ENCODE measurements at places on chromosomes 3 and 15.

DNA sequence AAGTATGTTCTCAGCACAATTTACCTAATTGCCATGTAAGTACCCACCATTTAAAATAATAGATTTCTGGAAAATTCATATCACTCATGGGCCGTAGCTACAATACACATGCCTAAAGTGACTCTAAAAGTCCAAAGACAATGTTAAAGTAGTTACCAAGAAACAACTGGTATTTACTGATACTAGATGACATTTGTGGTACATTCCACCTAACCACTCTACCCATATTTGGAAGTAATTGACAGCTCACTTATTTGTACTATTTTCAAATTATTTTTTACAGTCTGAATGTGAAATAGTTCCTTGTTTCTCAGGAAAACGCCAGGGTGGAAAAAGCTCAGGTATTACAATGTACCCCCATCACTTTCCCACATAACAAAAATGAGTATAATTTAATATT is 573.0 kb downstream of the MECOM start:
- DNase-seq: no peak

DNA sequence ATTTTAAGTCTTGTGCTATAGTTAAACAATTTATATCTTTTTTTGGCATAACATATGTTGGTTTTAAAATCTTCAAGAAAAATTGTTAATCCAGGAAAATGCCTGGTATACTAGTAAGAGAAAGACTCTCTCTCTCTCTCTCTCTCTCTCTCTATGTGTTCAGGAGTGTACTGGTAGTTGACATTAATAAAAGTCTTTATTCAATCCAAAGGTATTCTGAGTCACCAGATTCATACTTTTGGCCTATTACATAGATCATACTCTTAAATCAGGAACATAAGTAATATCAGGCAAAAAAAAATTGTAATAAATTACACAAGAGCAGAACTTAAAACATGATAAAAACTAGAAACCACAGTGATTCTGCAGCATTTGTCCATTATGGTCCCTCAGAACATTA is 70.2 kb downstream of the TFG start:
- no peak for DNase-seq

DNA sequence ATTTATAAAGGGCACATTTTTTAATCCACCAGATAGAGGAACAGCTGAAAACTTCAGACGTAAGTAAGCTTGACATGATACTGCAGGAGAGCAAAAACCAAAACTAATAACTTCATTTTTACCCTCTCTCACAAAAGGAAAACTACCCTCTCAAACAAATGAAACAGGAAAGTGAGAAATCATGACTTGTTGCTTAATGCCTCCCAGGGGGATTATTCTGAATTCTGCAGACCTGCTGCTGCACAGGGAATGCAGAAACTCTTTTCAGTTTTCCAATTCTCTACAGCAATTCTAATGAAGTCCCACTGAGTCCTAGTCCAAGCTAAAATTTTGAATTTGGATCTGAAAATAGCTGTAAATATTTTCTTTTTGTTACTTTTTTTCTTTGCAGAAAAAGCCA is 637.1 kb upstream of the CCDC54 start:
- no peak for DNase-seq

GRCh38 chr15:72515591-72516389 is 41.7 kb downstream of the ARIH1 start:
- no peak for DNase-seq

DNA sequence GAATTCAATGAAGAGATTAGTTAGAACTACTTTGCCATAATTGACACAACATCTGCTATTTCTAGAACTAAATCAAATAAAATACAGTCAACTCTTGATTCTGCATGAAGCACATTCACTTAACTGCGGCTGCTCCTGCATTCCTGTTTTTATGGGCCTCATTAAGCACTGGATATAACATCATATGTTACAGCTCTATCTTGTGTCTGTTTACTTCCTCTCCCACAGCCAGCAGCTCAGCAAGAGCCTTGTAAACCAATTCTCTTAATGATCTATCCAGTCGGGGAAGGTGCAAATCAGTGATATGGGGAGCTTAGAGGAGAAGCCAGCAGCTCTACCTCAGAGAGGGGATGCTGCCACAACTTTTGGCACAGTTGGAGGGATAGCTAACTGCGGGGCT is 329.2 kb downstream of the ARRDC4 start:
- DNase-seq: no peak

- DNase-seq: no peak
Measured at GRCh38 chr3:36302626-36303025, 77.7 kb upstream of the STAC start.

DNA sequence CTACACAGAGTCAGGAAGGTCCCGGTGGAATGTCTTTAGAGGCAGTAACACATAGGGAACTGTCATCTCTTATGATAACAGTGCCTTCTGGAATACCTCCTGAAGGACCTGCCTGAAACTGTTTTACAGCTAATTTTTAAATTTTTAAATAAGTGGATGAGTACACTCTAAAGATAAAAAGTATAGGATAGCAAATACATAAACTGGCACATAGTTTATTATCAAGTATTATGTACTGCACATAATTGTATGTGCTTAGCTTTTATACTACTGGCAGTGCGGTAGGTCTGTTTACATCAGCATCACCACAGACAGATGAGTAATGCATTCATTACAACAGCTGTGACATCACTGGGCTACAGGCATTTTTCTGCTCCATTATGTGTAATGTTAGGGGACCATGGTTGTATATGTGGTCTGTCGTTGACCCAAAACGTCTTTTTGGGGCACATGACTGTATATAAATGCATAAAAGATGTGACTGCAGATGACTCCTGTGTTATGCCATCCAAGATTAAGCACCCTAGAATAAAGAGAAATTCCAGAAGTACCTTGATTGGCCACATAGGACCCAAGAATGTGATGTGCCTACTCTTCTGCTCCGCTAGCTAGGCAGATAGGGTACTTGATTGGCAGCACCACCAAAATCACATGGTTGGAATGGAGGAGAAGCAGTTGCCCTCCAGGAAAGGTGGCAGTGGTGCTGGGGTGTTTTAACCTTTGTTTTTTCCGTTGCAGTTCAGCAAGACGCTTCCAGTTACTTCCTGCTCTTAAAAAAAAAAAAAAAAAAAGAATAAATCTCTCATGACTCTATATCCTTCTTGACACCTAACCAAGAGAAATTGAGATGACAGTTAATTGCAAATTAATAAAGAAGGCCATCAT is 3.3 kb downstream of the VPS8 start:
- no peak for DNase-seq

DNA sequence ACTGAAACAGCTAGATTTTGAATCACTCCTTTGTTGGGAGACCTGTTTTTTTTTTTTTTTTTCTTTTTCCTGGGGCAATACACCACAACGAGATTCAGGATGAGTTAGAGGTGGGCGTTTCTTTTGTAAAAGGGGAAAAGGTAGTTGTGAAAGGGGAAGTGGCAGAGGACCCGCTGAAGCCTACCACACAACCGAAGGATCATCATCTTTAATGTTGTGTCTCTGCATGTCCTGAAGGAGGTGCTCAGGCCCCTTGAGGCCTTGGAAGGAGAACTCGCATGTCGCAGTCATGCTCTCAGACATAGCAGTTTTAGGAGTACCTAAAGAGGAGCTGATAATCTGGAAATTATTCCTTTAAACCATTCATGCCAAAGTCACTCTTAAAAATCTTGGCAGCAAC is 137.9 kb upstream of the LRIG1 start:
- no peak for DNase-seq

DNA sequence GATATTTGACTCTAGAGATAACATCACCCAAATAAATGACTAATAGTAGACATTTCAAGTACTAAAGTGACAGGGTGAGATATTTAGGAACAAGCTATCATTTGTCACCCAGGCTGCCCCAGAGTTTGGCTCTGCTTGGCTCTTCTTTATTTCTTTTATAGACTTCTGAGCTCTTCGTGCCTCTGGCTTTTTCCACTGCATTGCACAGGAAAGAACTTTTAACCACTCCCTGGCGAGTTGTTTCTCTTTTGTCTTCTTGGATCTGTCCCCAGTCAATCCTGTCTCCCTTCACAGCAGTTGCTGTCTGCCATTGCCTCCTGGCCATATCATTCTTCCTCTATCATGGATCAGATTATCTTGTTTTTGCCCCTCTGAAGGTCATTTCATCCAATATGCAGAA is 339.2 kb upstream of the DCBLD2 start:
- DNase-seq: no peak

DNA sequence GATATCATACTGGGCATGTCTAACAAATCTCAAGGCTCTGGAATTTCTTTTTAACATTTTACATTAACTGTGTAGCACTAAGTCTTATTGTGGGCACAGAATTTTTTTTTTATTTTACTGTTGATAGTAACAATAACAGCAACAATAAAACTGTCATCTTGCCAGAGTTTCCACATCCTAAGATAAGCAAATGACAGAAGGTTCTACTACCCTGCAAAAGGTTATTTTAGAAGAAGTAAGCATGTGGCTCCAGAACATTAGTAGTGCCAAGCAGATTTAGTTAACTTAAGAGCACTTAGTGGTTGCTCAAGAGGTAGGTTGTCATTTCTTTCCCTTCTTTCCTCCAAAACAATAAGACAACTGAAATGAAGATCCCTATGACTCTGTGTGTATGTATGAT is 743.0 kb upstream of the CBLB start:
- no peak for DNase-seq

DNA sequence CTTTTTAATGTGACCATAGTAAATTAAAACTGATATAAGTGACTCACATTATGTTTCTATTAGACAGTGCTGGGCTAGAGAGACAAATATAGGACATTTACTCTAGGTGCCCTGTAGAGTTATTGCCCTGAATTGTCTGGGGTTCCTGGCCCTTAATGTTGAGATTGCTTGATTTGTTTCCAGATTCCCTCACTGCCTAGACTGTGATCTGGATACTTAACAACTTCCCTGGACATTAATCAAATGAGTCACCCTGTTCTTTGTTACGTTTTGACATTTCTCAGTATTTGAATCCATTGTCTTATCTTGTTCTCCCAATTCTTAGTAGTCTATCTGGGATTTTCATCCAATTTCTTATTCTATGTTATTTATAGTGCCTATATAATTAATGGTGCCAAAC is 65.8 kb downstream of the DTWD1 start:
- no peak for DNase-seq

- no peak for DNase-seq
Measured at GRCh38 chr3:178808748-178809147, 262.9 kb downstream of the ZMAT3 start.

DNA sequence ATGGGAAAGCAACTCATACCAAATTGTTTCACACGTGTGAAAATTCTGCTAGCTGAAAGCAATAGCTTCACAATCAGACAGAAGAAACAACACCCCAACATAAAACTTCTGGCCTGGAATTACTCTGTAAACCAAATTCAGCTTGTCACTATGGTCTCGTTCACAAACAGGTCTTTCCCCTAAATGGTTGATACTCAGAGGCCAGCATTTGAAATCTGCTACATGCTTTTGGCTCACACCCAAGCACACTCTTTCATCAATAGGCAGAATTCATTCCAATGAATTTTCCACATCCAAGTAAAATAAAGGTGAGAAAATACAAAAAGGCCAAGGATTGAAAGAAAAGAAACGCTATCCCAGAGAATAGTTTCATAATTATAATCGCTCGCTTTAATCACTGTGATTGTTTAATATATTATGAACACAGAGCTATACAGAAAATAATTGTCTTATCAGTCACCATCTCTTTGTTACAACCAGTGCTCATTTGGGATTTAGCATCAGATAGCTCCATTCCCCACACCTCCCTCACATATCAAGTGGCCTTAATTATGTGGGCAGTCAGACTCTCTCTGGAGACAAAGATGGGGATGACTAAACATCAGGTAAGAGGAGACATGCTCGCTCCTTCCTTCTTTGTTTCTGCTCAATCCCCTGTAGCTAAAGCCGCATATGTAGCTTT is 503.8 kb upstream of the ARRDC4 start:
- no peak for DNase-seq

DNA sequence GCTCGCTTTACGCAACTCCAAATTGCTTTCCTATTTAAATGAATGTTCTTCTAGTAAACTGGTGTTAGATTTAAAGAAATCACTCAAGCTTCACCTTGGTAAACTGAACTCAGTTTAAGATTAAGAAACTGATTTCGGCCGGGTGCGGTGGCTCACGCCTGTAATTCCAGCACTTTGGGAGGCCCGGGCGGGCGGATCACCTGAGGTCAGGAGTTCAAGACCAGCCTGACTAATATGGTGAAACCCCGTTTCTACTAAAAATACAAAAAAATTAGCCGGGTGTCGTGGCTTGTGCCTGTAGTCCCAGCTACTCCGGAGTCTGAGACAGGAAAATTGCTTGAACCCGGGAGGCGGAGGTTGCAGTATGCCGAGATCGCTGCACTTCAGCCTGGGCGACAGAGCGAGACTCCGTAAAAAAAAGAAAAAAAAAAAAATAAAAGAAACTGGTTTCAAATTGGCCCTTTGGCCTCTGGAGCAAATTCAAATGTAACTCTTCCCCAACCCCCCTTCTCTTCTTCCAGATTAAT is 1.7 kb downstream of the SKIL start:
- DNase-seq: no peak

- DNase-seq: no peak
Measured at GRCh38 chr15:67660446-67660845, 117.9 kb downstream of the MAP2K5 start.

DNA sequence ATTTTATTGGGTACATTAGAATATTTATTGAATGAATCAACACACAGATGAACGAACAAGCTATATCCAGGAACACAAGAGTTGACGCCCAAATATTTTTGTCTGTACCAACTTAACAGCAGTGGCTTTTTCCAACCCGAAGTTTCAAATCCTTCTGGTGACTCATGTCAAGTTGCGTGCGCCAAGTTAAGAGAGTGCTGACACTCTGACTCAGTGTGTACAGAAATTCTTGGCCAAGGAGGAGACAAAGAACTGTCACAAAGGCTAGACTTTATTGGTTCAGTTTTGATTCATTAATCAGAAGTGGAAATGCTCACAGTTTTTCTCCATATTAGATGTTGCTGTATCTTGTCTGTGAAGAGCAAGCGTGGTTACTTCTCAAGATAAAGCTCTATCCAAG is 59.6 kb upstream of the TSC22D2 start:
- DNase-seq: peak; percentile 14

- no peak for DNase-seq
Measured at GRCh38 chr3:37751967-37752648, 109.6 kb upstream of the CTDSPL start.

DNA sequence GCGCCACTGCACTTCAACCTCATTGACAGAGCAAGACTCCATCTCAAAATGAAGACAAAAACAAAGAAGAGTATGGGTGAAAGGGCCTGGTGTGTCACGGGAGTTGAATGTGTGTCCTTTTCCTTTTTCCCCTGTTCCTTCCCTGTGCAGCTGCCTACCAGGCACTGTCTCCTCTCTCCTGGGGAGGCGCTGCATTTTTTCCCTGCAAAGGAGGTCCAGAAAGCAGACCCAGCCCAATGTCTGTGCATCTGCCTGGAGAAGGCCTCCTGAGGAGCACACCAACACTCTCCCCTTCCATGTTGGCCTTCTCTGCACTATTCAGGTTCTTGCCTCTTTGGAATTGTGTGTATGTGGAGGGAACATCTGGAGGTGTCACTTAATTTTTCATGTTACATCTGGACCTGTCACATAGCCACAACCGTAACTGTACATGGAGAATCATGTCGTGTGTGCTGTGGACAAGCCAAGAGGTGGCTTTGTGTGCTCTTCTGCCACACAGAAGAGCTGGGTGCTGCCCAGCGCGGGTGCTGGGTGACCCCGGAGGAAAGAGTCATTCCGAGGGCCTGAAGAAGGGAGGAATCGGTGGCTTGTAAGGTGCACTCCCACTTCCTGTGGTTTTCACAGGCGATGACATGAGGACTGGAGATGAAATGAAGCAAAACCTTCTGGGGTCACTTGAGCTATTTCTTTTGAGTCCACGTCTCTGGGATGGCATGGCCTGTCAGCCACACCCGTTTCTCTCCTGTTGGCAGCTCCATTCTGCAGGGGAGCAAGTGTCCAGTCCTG is 46.5 kb upstream of the CGNL1 start:
- DNase-seq: no peak

GRCh38 chr15:34241376-34242330 is 16.8 kb downstream of the EMC4 start:
- DNase-seq: peak; percentile 34
